ENCODE measurements at places on chromosomes 11 and 22. TPM values are rescaled to one million over a fixed set of nuclear protein-coding genes. Genes with fewer than 3 reads are reported as not detected.

DNA sequence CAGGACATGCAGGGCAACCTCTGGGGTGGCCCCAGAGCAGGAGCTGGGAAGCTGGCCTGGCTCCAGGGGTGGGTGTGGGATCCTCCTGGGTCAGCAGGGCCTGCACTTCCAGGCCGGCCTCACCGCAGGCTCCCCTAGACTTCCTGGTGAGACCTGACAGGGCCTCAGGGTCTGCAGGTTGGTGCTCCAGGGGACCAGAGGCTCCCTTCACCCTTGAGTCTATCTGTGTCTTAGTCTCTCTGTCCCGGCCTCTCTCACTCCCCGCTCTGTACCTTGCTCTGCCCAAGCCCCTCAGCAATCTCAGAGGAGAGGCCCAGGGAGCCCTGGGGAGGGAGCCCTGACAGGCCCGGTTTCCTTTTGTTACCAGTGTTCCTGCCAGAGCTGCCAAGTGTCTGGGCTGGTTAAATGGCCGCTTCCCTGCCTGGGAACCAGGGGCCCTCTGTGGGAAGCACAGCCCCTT, 13.9 kb downstream of the CD82 start:
- no peak for DNase-seq

DNA sequence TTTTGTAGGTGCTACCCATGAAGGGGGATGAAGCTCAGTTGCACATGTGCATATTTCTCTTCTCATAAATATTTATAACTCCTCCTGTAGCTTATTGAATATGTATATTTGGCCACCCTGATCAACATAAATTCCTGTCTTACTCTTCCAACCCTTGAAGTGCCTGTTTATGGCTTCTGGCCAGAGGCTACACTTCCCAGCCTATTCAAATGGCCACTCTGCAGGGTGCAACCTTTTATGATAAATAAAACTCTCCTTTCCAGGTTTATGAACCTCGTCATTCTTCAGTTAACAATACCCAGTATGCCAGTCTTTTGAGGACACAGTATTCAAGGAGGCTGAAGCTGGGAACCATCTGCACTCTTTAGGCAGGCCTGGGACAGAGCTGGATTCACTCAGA, 2.6 kb upstream of the RTL6 start:
- no peak for DNase-seq

DNA sequence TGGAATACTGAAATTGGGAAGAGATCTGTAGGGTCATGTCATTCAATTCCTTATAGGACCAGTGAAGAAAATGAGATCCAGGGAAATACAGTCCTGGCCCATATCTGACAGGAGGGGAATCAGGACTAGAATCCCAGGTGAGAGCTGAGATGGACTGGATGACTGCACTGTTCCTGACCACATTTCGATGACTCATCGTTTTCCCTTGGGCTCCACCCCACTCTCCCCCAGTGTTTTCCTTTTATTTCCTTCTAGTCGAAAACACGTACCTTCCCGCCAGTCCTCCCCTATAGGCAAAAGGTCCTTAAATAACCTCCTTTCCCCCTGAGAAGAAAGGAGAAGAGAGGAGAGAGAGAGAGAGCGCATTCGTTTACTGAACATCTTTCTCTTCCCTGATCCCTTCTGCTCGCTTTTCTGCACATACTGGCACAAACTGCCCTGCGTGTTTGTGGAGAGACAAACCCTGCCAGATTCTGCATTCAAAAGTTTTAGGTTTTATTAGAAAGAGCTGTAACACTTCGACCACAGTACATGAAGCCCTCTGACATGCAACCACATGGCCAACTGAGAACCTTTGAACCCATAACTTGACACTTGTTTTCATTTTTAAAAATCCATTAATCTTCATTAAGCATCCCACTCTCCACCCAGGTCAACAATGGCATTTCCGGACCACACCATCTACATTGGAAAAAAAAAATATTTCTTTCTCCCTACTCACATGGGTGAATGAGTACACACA, 565.7 kb downstream of the METTL15 start:
- DNase-seq = peak; percentile 29

- DNase-seq = no peak
Measured at GRCh38 chr11:107856180-107856980, 2.2 kb downstream of the SLC35F2 start.

DNA sequence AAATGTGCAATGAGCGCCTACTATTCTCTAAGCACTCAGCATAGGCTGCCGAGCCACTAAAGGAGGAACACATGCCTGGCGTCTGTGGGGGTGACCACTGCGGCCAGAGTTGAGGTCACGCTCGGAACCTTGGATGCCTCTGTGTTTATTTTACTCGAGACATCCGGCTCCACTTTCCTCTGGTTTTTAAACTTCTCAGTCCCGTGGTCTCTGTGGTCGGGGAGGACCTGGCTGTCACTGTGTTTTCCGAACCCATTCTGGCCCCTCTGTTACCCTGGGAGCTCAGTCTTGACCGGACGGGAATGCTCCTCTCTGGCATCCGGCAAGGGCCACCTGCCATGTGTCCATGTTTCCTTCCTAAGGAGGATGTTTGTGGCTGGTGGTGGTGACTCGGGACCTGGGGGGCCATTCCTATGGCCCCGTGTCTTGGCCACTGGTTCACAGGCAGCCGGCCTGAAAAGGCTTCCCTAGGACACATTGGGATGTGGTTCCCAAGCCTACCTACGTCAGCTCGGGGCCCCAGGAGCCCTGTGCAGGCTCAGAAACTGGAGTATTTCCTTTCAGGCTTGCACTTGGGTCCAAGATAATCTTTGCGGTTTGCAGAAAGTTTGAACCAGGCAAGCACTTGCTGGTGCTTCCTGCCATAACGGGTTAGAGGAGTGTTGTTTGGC, 46.7 kb upstream of the PARVG start:
- DNase-seq = peak; percentile 96

DNA sequence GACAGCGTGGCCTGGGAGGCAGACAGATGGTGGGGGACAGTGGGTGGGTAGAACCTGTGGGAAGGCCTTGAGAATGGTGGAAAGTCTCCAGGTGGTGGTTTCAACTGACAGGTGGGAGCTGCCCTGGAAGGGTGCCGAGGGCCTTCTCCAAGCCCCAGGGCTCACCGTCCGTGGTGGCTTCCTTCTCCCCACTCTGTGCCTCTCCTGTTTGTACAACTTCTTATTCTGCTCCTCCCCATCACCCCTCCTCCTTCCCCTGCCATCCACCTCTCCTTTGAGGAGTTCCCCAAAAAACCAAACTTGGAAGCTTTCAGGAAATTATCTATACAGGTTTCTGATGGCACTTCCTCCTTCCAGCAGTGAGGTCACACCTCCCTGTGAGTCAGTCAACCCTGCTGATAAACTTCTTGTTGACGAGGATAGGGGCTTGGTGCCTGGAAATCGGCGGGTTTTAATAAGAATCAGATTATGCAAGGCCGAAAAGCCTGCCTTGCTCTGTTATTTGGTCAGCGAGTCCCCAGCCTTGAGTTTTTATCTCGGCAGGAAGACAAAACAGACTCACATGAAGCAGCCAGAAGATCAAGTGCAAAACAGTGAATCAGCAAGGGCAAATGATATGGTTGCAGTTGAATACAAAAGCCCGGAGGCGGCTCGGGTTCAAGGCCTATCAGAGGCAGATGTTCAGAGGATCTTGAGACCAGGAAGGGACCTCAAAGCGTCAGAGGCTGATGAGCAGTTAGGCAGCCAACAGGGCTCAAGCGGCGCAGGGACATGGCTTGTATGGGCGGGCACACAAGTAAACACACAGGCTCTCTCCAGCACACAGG, 9.5 kb upstream of the ST3GAL4 start:
- DNase-seq = peak; percentile 79

DNA sequence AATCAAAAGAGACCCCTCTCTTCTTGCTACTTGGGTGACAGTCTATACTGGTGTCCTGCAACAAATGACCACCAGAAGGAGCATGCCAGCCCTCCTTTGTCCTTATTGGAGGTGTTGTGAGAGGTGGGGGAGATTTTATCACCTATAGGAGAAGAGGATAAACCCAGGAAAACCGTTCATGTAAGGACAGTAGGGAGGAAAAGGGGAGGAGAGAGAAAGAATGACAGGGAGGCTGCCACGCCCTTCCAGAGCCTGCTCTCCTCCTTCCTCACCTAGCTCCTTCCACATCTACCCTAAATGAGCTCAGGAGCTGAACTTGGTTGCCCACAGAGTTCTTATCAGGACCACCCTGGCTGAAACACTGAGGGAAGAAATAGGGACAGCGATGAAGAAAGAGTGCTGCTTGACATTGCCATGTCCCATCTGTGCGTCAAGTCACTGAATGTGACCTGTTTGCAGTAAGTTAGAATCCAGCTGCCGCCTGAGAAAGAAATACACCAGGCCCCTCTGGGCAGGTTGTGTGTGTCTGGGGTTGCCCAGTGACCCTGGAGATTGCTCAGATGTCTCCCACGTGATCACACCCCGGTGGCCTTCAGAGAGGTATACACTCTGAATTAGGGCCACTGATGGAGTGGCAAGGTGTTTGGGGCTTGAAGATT, 40.4 kb upstream of the ETS1 start:
- DNase-seq = no peak

DNA sequence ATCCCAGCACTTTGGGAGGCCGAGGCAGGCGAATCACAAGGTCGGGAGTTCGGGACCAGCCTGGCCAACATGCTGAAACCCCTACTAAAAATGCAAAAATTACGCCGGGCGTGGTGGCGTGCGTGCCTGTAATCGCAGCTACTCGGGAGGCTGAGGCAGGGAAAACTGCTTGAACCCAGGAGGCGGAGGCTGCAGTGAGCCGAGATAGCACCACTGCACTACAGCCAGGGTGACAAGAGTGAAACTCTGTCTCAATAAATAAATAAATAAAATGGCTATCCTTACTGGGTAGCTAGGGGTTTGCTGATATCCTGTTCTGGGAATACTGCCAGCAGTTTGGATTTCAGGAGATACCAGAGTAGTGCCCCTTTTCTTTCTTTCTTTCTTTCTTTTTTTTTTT, 2.4 kb upstream of the RBM14 start:
- no peak for DNase-seq

- peak; percentile 96 for DNase-seq
Measured at GRCh38 chr22:27420817-27421361, 380.7 kb downstream of the MN1 start.

DNA sequence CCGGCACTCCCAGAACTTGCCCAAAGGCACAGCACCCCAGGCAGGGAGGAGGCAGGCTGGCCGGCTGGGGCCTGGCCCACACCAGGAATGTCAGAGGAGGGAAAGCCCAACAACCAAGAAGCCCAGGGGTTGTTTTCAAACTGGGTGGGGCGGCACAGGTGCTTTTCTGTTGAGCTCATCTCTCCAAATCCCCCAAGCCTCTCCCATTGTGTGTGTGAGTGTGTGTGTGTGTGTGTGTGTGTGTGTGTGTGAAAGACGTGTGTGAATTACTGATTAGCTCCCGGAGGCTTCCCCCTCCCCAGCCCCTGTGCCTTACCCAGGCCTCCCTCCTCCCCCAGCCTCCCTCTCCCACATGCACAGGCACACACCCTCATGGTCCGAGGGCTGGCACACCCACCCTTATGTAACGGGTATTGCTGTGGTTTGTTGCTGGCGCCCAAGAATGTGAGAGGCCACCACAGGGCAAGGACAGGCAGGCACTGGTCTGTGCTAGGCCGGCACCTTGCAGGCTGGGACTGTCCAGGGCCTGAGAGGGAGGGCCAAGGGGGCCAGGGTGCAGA, 15.9 kb downstream of the TRIM29 start:
- no peak for DNase-seq

KRTAP5-8 gene
- total RNA-seq = not detected

HEPHL1 gene
- total RNA-seq = not detected

DNA sequence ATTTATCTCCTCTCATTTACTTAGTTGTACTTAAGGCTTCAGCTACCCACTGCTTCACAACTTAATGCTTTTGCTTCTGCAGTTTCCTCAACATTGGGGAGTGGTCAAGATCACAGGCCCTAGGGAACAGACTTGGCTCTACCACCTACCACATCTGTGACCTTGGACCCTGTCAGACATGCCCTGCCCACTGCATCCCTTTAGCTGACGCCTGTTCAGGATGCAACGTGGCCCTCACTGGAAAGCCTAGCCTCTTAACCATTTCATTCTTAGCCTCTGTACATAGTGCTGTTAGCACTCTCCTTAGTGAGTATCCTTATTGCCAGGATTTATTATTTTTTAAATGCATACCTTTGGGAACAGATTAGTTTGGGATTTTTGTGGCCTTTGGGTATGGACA, 34.4 kb downstream of the TNRC6B start:
- DNase-seq = no peak

LIF gene
- 63.3 TPM for total RNA-seq

- DNase-seq = peak; percentile 98
Measured at GRCh38 chr11:124643605-124644425, 21.2 kb downstream of the TBRG1 start.

- DNase-seq = no peak
Measured at GRCh38 chr22:50621356-50621880, 6.5 kb downstream of the ARSA start.

DNA sequence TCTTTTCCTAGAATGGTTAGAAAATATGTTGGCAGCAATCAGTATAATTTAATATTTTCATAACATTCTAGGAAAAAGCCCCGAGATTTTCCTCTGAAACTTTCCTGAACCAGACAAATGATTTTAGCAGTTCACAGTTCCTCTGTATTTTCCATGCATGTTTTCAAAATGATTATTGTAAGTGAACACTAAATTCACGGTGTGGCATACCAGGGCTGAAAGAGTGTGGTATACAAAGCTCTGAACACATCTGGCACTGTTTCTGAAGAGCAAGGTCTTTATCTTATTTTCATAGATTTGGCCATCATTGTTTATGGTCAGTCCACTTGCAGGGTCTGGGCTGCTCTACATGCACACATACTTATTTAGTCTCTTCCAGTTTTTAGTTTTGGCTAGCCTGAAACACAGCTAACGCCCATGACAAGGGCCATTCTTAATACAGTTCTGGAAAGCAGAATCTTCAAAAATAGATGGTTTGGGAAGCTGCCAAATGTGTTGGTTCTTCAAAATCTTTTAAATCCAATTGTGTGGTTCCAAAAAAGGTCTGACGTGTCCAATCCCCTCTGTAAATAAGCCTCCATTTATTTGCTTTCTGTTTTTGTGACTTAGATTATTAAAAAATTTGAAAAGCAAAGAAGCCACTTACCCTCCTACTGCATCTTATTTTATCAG, 7.9 kb upstream of the GAB2 start:
- no peak for DNase-seq

PTPN5 gene
- 0.07 TPM for total RNA-seq

SCN3B gene
- 1.9 TPM for total RNA-seq

GRCh38 chr22:50274311-50274710, 4.1 kb upstream of the MAPK11 start:
- no peak for DNase-seq

DNA sequence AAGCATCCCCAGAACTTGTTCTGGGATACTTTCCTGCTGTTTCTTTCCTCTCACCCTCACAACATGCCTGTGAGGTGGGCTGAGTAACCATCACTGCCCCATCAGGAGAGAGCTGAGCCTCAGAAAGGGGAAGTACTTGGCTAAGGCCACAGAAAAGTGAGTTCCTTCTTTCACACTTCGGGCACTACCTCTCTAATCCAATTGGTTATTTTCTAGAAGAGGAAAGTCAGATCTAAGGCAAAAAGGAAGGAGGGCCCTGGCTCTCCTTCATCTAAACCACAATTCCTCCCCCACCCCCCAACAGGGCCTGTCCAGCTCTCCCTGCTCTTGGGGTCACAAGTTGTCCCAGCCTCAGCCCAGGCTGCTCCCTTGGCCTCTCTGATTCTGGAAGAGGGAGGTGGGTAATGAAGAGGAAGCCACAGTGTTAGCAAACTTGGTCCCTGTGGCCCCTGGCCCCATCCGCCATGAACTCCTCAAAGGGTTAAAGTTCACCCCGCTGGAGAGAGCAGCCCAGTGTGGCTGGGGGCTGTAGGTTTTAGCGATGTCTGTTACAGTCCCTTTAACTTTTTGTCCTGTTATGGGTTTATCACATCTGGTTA, 34.0 kb downstream of the SLC22A12 start:
- DNase-seq = no peak

Data from astrocyte (in vitro differentiated cells and primary cell).